Activated CD4-positive, alpha-beta T cell treated with anti-CD3 and anti-CD28 coated beads, Interleukin-2, amount 10 ng/mL, durations not matched to agents 7 days and 5 days (primary cell): ENCODE measurements at places on chromosomes 4 and X. TPM values are rescaled to one million over a fixed set of nuclear protein-coding genes. Genes with fewer than 3 reads are reported as not detected.

MCTS1 gene
- total RNA-seq = 59.0 TPM

BEND2 gene
- total RNA-seq = not detected

CCKAR gene
- not detected for total RNA-seq

PAGE5 gene
- not detected for total RNA-seq

F11 gene
- not detected for total RNA-seq

FUNDC2 gene
- 61.3 TPM for total RNA-seq

INTU gene
- total RNA-seq = not detected

DDIT4L gene
- not detected for total RNA-seq

- no peak overlapping the region for H3K4me3 ChIP-seq
- no peak for DNase-seq
- peaks cover 6% of the 10 kb centered on the region for H3K27me3 ChIP-seq
- H3K36me3 ChIP-seq = no peaks in the 10 kb centered on the region
- no peak overlapping the region for H3K27ac ChIP-seq
- no peaks in the 10 kb centered on the region for H3K4me1 ChIP-seq
Observed at GRCh38 chrX:110381216-110381615, 22.6 kb downstream of the RTL9 start.

DNA sequence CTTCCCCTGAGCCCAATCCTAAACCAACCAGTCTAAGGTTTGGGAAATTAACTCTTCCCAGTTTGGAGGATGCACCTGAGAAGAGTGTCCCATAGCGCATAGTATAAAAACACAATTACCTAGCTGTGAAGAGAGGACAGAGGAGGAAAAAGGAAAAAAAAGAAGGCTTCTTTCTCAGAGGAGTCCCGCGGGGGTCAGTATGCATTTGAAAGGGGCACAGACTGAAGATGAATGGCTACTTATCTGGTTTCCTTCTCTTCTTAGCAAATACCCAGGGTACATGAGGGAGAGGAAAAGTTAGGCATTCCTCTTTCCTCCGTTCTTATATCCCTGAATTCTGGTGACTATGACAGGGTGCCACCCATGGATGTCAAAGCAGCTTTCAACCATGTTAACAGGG is 96.9 kb downstream of the TMEM47 start:
- H3K27ac ChIP-seq = no peak overlapping the region
- no peaks in the 10 kb centered on the region for H3K36me3 ChIP-seq
- no peaks in the 10 kb centered on the region for H3K27me3 ChIP-seq
- H3K4me3 ChIP-seq = no peak overlapping the region
- no peaks in the 10 kb centered on the region for H3K4me1 ChIP-seq

DNA sequence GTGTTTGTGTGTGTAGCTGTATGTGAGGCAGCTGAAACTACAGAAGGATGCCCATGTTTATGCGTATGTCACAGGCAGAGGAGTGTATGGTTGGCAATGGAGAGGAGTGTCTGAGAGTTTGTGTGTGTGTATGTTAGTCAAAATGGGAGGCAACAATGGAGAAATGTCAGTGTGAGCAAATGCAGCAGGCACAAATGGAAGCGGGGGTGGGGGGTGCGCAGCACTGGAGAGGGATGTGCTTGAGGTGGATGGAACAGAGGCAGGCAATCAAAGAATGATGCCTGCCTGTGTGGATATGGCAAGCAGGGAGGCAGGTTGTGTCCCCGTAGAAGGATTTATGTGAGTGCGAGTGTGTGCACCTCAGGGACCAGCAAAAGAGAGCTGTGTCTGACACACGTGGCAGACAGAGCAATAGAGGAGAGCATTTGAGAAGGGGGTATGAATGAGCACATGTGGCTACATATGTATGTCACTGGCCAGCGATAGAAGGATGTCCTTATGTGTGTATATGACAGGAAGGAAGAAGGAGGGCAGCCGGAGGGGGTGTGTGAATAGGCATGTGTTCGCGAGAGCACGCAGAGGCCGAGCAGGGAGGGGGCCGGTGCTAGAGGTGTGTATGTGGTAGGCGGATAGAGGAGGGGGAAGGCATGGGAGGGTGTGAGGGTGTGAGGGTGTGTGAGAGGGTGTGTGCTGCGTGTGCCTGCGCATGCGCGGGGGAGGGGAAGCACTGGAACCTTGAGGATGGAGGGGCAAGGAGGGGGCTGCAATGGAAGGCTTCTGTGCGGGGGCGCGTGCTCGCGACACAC is 1.1 kb downstream of the PJA1 start:
- peak overlapping the region; percentile 86 for H3K27ac ChIP-seq
- peak overlapping the region; percentile 76 for H3K4me3 ChIP-seq
- peaks cover 3% of the 10 kb centered on the region for H3K27me3 ChIP-seq
- H3K36me3 ChIP-seq = peaks cover 10% of the 10 kb centered on the region

DNA sequence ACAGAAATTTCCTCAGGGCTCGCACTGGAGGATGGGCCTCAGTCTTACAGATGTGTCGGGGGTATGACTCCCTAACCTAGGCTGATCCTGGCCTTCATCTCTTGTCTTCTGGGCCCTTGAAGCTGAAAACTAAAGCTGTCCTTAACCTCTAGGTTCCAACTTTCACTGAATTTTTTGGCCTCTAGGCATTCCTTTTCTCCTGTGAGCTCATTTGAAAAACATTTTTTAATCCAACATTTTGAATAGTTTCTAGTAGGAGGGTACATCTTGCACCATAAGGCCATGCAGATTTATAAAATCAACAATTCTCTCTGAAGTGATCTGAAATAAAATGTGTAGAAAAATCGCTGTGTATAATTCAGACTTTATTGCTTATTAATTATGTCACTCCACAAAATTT is 19.7 kb downstream of the RWDD4 start:
- no peak for DNase-seq
- H3K27me3 ChIP-seq = no peaks in the 10 kb centered on the region
- H3K4me3 ChIP-seq = no peak overlapping the region
- H3K4me1 ChIP-seq = peaks cover 6% of the 10 kb centered on the region

GRCh38 chr4:123398066-123398852 is 1.7 kb downstream of the SPRY1 start:
- peaks cover 40% of the 10 kb centered on the region for H3K4me1 ChIP-seq
- peaks cover 25% of the 10 kb centered on the region for H3K36me3 ChIP-seq
- peak; percentile 61 for DNase-seq
- H3K27ac ChIP-seq = peak overlapping the region; percentile 93
- H3K27me3 ChIP-seq = peaks cover 11% of the 10 kb centered on the region

GRCh38 chr4:30840571-30840970 is 120.4 kb downstream of the PCDH7 start:
- no peak for DNase-seq
- no peaks in the 10 kb centered on the region for H3K27me3 ChIP-seq
- H3K4me1 ChIP-seq = no peaks in the 10 kb centered on the region
- H3K36me3 ChIP-seq = no peaks in the 10 kb centered on the region

DNA sequence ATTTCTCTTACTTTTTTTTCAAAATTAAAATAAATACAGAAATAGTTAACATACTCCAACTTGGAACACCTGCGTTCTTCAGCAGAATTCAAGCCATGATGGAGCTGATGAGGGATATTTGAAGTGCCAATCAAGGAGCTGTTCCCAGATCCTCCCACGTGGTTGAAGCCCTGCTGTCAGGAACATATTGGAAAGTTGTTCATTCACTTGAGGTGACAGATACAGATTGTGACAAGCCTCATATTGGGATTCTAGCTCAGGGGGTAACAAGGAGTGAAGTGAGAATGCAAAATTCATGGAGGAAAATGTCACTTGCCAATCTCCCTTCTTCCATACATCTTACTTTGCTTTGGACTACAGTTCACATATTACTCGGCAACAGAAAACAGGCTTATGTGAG is 2670.8 kb downstream of the PCDH7 start:
- no peak overlapping the region for H3K27ac ChIP-seq
- H3K27me3 ChIP-seq = no peaks in the 10 kb centered on the region
- no peaks in the 10 kb centered on the region for H3K36me3 ChIP-seq
- no peak for DNase-seq
- H3K4me1 ChIP-seq = no peaks in the 10 kb centered on the region
- no peak overlapping the region for H3K4me3 ChIP-seq

GRCh38 chrX:48071986-48072605 is 656 bp upstream of the ZNF630 start:
- DNase-seq = no peak
- peak overlapping the region; percentile 84 for H3K27ac ChIP-seq
- H3K4me1 ChIP-seq = peaks cover 15% of the 10 kb centered on the region
- no peaks in the 10 kb centered on the region for H3K27me3 ChIP-seq

DNA sequence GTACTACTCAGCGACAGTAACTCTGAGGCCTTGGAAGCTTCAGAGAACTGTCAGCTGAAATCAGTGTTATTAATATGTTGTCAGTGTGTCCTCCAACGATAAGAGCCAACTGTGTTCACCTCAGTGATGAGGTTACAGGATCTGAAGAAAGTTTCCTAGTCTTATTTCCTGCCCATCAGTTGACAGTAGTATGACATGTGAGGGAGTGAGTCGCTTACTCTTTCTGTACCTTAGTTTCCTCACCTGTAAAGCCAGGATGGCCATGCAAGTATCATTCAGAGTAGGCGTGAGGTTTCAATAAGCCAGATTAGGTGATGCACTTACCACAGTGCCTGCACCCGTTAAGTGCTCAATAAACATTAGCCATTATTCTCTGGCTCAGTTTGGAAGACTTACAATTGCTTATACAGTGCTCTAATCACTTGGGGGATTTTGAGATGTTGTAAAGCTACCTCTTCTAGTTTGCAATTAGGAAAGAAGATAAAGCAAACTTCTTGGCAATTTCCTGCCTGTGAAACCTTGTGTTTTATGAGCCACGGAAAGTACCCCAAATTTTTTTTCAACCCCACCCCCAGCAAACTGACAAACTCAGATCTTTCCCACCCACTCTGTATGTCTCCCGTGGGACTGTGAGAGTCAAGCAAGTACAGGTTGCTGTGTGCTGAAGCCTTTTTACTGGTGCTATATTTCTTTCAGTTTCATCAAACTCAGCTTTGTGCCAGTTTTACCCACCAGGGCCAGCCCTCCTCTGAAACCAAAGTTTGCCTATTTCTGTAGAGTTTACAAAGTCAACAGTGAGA is 62.2 kb downstream of the ANXA3 start:
- peaks cover 54% of the 10 kb centered on the region for H3K4me1 ChIP-seq
- DNase-seq = no peak
- H3K27ac ChIP-seq = peak overlapping the region; percentile 16

GRCh38 chrX:69226459-69227158 is 61.4 kb upstream of the PJA1 start:
- H3K36me3 ChIP-seq = no peaks in the 10 kb centered on the region
- DNase-seq = no peak
- no peaks in the 10 kb centered on the region for H3K27me3 ChIP-seq

- H3K36me3 ChIP-seq = peaks cover 2% of the 10 kb centered on the region
- no peaks in the 10 kb centered on the region for H3K27me3 ChIP-seq
- H3K4me1 ChIP-seq = no peaks in the 10 kb centered on the region
Observed at GRCh38 chr4:26441102-26441501, 49.2 kb downstream of the CCKAR start.

DNA sequence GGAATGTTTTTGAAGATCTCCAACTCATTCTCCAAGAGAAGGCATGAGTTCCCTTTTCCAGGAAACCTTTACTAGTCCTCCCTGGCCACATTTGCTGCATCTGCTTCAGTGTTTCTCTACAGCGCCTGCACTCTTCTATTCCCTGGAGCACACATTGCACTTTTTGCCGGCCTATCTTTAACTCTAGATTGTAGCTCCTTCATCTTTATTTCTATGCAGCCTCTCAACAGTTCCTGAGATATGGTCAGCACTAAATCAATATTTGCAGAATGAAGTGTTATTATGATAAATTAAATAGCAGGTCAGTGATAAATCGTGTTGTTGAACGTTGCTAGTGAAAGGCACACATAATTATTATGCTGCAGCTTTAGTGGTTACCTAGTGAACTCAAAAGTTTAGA is 88.3 kb downstream of the VCX3A start:
- H3K36me3 ChIP-seq = no peaks in the 10 kb centered on the region
- no peak overlapping the region for H3K27ac ChIP-seq
- no peak overlapping the region for H3K4me3 ChIP-seq
- DNase-seq = no peak
- no peaks in the 10 kb centered on the region for H3K4me1 ChIP-seq

DNA sequence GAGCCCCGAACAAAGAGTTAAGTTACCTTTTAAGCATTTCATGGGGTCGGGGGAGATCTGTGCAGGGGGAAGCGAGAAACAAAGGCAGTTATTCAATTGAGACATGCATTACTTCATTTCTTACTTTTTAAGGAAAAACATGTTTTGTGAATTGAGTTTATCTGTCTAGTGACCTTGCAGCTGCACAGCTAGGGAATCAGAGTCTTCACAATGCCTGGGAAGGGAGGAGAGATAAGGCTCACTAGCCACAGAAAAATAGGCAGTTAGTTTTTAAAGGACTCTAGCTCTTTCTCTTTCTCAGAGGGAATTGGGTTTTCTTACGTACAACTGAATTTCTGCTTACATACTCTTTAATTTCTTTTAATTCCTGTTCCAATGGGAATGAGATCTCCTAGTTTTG is 26.2 kb upstream of the ZBTB33 start:
- DNase-seq = no peak
- H3K27ac ChIP-seq = no peak overlapping the region
- H3K27me3 ChIP-seq = no peaks in the 10 kb centered on the region
- H3K4me1 ChIP-seq = no peaks in the 10 kb centered on the region

- no peak overlapping the region for H3K4me3 ChIP-seq
- H3K27me3 ChIP-seq = no peaks in the 10 kb centered on the region
- H3K4me1 ChIP-seq = no peaks in the 10 kb centered on the region
- no peak for DNase-seq
Observed at GRCh38 chr4:134465417-134465816, 263.8 kb upstream of the PABPC4L start.

- no peak for DNase-seq
- H3K4me1 ChIP-seq = no peaks in the 10 kb centered on the region
- no peak overlapping the region for H3K27ac ChIP-seq
- no peaks in the 10 kb centered on the region for H3K27me3 ChIP-seq
- no peak overlapping the region for H3K4me3 ChIP-seq
Observed at GRCh38 chr4:41332510-41333054, 75.9 kb downstream of the UCHL1 start.

DNA sequence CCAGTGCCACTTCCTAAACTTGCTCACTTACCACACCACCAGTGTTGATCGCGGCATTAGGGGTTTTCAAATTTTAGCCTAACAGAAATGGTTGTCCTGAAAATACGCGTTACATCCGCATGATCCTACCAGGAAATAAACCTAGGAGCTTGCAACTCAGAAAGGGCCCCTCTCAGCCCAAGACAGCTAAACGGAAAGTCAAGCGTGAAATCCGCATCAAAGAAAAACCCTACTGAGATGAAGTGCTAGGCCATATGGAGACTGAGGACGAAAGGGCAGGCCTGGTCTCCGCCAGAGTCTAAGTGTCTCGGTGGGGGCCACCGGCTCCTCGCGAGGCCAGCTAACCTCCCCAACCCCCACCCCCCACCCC is 626 bp downstream of the YTHDC1 start:
- peak; percentile 34 for DNase-seq
- peaks cover 8% of the 10 kb centered on the region for H3K36me3 ChIP-seq
- H3K4me1 ChIP-seq = peaks cover 37% of the 10 kb centered on the region

- H3K27me3 ChIP-seq = peaks cover 58% of the 10 kb centered on the region
- no peak overlapping the region for H3K27ac ChIP-seq
- no peak overlapping the region for H3K4me3 ChIP-seq
- DNase-seq = no peak
Observed at GRCh38 chr4:101791182-101791558, 640 bp downstream of the BANK1 start.
